Dermis microvascular lymphatic vessel endothelial cell (primary cell): ENCODE measurements at places on chromosomes 11 and 22.

- DNase-seq = no peak
These were observed 25.1 kb downstream of the CSRP3 start for GRCh38 chr11:19176629-19177186.

DNA sequence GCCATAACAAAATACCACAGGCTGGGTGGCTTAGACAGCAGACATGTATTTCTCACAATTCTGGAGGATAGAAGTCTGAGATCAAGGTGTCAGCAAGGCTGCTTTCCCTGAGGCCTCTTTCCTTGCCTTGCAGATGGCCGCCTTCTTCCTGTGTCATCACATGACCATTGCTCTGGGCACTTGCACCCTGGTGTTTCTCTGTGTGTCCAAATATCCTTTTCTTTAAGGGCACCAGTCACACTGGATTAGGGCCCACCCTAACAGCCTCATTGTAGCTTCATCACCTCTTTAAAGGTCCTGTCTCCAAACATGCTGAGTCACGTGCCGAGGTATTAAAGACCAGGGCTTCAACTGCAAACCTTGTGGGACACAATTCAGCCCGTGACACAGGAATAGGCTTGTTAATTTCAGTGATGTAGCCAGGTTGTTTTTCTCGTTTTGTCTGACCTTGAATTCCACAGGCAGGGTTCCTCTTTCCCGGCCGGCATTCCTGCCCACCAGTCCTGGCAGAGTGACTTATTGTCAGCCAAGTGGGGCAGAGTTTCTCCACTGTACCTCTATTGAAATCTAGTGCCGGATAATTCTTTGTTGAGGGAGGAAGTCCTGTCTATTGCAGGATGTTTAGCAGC is 100.1 kb downstream of the KCNQ1OT1 start:
- DNase-seq = peak; percentile 32

- DNase-seq = no peak
These were observed 5.9 kb upstream of the HMOX1 start for GRCh38 chr22:35375031-35375430.

GRCh38 chr11:102757823-102758549 is 22.4 kb downstream of the MMP10 start:
- DNase-seq = peak; percentile 92

GRCh38 chr22:36143066-36143815 is 17.3 kb downstream of the APOL3 start:
- no peak for DNase-seq

DNA sequence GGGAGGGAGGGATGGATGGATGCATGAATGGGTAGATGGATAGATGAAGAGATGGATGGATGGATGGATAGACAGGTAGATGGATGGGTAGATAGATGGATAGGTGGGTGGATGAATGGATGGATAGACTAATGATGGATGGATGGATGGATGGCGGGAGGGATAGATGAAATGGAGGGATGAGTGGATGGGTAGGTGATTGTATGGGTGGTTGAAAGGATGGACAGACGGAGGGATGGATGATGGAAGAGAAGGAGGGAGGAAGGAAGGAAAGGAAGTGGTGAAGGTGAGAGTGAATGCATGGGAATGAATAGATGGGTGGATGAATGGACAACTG is 3.7 kb upstream of the TNNT3 start:
- DNase-seq = no peak

DNA sequence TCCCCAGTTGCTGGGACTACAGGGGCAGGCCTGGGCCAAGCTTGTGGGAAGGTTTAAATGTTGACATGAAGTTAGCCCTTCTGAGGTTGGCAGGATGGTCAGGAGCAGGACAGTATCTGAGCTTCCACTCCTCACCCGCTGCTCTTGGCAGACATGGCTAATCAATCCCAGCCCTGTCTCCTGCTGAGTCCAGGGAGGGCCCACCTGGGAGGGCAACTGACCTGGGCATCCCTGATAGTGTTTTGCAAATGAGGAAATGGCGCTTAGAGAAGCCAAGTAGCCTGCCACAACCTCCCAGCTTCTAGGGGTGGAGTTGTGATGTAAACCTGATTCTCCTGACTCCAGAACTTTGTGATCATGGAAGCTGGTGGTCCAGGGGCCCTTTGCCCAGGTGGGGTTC is 16.7 kb downstream of the FLRT1 start:
- no peak for DNase-seq

DNA sequence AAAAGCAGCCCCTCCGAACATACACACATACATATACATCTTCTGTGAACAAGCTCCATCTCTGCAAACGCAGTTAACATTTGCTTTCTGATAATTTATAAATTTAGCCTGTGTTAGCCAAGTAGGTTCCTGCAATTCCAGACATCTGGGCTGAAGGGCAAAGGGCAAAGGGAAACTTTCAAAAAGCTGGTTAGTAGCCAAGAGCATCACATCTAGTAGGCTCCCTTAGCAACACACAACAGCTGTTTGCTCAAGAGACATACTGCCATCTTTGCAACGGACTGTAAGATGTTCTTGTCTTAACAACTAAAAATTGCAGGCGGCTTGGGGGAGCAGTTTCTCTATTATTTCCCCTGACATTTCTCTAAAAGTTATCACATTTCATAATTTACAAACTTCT is 134.9 kb downstream of the RBFOX2 start:
- DNase-seq = peak; percentile 38

DNA sequence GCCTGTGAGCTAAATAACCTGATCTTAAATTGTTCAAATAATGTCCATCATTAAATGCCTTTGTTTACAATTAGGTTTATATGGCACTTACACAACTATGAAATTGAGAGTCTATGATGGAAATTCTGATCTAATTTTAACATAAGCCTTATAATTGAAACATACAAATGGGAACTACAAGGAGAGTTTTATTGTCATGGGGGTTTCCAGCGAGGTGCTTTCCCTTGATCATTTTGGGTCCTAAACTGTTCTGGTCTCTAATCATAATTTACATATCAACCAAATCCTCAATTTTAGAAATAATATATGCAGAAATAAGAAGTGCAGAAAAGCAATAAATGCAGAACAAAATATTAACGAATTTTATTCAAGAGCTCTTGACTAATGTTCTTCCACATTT is 44.9 kb downstream of the RRAS2 start:
- DNase-seq = no peak

DNA sequence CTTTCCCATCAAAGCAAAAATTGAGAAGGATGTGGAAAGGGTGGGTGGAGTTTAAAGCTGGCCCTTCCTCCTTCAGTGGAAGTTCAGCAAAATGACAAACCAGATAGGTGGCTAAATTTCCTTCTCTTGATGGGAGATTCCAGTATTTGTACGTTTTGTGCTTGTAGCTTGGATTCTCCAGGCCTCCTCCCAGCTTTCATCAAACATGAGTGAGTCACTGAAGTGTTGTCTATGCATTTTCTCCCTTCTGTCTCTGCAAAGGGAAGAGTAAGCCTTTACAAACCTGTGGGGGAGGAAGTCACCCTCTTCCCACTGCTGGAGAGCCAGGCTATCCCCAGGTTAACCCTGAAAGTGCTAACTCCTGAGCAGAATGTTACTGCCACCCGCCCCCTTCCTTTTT is 6.4 kb downstream of the MARK2 start:
- peak; percentile 40 for DNase-seq

- DNase-seq = no peak
These were observed 12.8 kb upstream of the ANO5 start for GRCh38 chr11:22180131-22180530.
